ENCODE measurements at places on chromosomes 7 and 10. TPM values are rescaled to one million over a fixed set of nuclear protein-coding genes. Genes with fewer than 3 reads are reported as not detected.

The DTX2 gene
- total RNA-seq, result 28.0 TPM

The SPDYE1 gene
- not detected for total RNA-seq

The CPXM2 gene
- total RNA-seq, result not detected

The HOXA9 gene
- total RNA-seq, result not detected

The TSPAN12 gene
- total RNA-seq, result not detected

The SPDYE2B gene
- total RNA-seq, result not detected

The TRIM74 gene
- 0.44 TPM for total RNA-seq

The ZNF488 gene
- total RNA-seq, result not detected

The ACADSB gene
- 25.8 TPM for total RNA-seq

The GIMAP1 gene
- 4.9 TPM for total RNA-seq

The DRGX gene
- not detected for total RNA-seq

The FAM25A gene
- not detected for total RNA-seq

The ZNF789 gene
- total RNA-seq, result 22.4 TPM

The CUX1 gene
- total RNA-seq, result 26.1 TPM

The KCNIP2 gene
- 2.5 TPM for total RNA-seq

The PHKG1 gene
- 3.4 TPM for total RNA-seq

The VIPR2 gene
- 0.70 TPM for total RNA-seq

The IFIT2 gene
- 0.34 TPM for total RNA-seq

The HOXA7 gene
- total RNA-seq, result not detected

The PNLIPRP2 gene
- total RNA-seq, result not detected

The PDK4 gene
- total RNA-seq, result not detected

The PIK3CG gene
- 38.7 TPM for total RNA-seq

The GPR22 gene
- total RNA-seq, result not detected

The NUTM2B gene
- 0.54 TPM for total RNA-seq

The TDRD1 gene
- total RNA-seq, result 0.13 TPM

The INSYN2A gene
- not detected for total RNA-seq

The PRKCQ gene
- 45.9 TPM for total RNA-seq

The OR2A5 gene
- total RNA-seq, result not detected

The CDK5 gene
- total RNA-seq, result 24.9 TPM

The NYAP1 gene
- total RNA-seq, result 0.37 TPM

The RAPGEF5 gene
- total RNA-seq, result 0.59 TPM

The HOXA11 gene
- total RNA-seq, result not detected

The MMD2 gene
- not detected for total RNA-seq

The INPP5A gene
- total RNA-seq, result 11.1 TPM

The CYP3A7 gene
- total RNA-seq, result not detected

The TMEM236 gene
- total RNA-seq, result 0.05 TPM

The NRG3 gene
- 0.10 TPM for total RNA-seq

The SCIN gene
- total RNA-seq, result not detected

The EN2 gene
- not detected for total RNA-seq

The SPDYE3 gene
- not detected for total RNA-seq

The ZC3HAV1L gene
- 31.5 TPM for total RNA-seq

The LIPM gene
- total RNA-seq, result not detected

The MMP21 gene
- not detected for total RNA-seq

The AFAP1L2 gene
- total RNA-seq, result 4.1 TPM

The PPP1R17 gene
- not detected for total RNA-seq

The CDC14C gene
- not detected for total RNA-seq

The ZNF467 gene
- total RNA-seq, result 0.10 TPM

The GBX1 gene
- total RNA-seq, result not detected

The ZPBP gene
- total RNA-seq, result not detected

The ZNF727 gene
- 0.12 TPM for total RNA-seq

The TBC1D12 gene
- 0.73 TPM for total RNA-seq

The PSMG3 gene
- total RNA-seq, result 55.7 TPM

The ZNHIT1 gene
- total RNA-seq, result 49.7 TPM

The GRM8 gene
- total RNA-seq, result not detected

The POLR2J3 gene
- total RNA-seq, result 53.9 TPM
